ENCODE measurements at places on chromosomes 6 and 20.

- no peak for DNase-seq
Observed at GRCh38 chr20:32513031-32513866, 71.9 kb downstream of the NOL4L start.

DNA sequence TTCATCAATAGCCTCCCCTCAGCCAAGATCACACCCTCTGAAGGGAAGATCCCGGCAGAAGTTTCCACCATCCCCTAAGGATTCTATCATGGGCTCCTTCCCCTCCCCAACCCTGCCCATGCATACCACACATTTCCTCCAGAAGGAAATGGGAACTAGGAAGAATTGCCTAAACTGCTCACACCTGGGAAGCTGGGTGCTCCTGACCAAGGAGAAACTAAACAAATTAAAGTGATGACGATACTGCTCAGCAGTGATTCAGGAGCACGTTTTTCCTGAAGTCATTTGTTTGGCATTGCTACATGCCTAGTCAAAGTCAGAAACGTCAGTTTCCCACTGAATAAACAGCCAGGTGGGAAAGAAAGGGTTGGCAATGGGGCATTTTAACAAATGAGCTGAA lies 136.1 kb upstream of the CDYL start:
- DNase-seq, result no peak

DNA sequence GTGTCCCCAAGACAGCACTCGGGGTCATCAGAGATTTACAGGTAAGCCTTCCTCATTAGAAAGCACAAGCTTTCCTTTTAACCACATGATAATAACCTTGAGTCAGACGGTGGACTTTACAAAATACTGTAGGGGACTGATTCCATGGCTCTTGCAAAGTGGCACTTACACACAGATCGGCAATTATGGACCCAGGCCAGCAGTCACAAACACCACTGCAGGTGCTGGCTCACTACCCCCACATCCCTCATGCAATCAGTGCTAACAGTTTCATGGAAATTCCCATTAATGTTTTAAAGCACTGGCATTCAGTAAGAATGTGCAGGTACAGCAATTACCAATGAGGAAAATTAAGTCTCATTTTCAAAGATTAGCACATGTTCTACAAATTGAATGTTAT lies 516.5 kb downstream of the PRKN start:
- no peak for DNase-seq

GRCh38 chr6:109342506-109342905 lies 39.8 kb downstream of the CD164 start:
- no peak for DNase-seq

Data from upper lobe of left lung (tissue), 6 donors.